ENCODE measurements at places on chromosomes 5 and 9. TPM values are rescaled to one million over a fixed set of nuclear protein-coding genes. Genes with fewer than 3 reads are reported as not detected.

DNA sequence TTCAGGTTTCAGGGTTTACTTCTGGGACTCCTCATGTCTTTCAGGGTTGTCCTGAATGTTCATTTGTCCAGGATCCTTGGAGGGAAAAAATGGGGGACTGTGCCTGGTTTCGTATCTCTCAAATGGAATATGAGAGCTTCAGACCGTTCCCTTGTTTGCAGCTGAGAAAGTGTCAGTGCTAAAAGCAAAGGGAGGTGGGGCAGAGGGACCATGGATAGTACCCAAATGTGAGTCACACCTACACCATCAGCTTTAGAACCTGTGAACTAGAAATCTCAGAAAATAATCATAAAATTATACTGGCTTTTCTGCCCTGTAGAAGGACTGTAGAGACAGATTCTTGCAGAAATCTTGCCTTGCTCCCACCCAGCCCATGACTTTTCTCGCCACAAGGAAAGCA, 84.3 kb upstream of the TAF11L2 start:
- DNase-seq = no peak

Gene TNFSF15
- total RNA-seq = 0.43 TPM

- no peak for DNase-seq
These were observed 68.5 kb downstream of the PRLR start for GRCh38 chr5:35161652-35162273.

- no peak for DNase-seq
These were observed 56.9 kb downstream of the ACER2 start for GRCh38 chr9:19465586-19466279.

- DNase-seq = no peak
These were observed 14.3 kb downstream of the IL5 start for GRCh38 chr5:132528866-132529634.

DNA sequence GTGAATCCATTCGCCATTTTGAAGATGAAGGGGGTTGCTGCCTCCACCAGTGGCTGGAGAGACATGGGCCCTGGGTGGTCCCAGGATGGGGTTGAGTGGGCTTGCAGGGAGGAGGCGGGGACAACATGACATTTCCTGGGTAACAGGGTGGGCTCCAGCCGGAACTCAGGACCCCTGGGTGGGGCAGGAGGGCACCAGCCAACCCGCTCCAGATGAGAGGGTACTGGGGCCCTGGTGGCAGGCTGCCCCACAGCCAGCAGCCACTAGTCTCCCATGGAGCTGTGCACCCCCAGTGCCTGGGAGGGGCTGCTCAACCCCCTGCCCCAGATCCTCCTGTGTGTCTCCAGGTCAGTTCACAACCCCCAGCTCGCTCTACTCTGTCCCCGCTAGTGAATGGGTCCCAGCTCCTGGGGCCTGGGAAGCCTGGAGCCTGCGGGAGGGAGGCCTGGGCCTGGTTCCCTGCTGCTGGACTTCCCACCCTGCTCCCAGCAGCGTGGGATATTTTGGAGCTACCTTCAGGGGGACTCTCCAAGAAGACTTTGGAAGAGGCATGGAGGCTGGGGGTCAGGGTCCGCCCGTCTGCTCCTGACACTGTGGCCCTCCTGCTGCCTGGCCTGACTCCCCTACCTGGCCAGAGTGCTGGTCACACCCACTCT, 55.9 kb downstream of the AHRR start:
- no peak for DNase-seq

DNA sequence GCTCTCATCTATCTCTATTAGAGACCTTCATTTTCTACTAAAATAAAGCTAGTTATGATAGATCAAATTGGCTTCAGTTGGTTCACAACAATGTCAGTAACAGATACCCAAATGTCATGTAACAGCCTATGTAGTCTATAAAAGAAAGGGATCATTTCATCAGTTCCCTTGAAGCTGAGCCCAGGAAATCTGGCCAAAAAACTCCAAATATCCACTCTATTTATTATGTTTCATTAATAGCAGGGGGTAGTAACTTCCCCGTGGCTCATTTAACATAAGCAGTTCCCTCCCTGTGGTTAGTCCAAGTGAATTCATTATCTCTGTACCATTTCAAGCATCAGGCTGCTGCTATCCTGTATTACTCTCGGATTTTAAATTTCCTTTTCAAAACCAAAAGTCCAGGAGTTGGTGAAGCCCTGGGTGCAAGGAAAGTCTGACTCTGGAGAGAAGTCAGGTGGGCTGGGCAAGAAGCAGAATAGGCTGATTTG, 66.0 kb downstream of the SH3PXD2B start:
- DNase-seq = no peak
